ENCODE measurements at places on chromosomes 1 and 21.

- DNase-seq = no peak
- no peaks in the 10 kb centered on the region for H3K4me1 ChIP-seq
- H3K4me3 ChIP-seq = no peak overlapping the region
- no peaks in the 10 kb centered on the region for H3K27me3 ChIP-seq
- H3K27ac ChIP-seq = no peak overlapping the region
Measured at GRCh38 chr1:192958350-192958749, 100.8 kb downstream of the UCHL5 start.

DNA sequence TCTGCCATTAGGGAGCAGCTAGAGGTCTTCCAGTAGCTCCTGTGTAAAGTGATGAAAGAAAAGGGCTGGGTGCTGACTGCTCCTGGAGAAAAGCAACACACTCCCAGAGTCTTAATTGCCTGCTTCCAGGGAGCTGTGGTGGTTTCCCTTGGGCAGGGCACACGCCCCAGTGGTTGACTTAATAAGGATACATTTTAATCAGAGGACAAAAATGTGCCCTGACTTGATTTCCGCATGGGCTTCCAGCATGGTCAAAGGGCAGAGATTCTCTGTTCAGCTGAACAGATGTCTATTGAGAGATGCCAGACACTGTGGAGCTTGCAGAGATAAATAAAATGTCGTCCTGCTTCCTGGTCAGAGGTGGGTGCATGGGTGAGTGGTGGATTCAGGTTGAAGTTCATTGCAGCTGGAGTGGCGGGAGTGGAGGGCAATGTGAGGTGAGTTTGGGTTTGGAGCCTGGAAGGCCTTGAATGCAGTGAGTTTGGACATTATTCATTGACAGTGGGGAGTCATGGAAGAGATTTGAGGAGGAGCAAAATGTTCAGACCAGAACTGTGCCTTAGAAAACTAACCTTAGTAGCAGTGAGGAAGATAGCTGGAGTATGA, 16.0 kb downstream of the QSOX1 start:
- no peaks in the 10 kb centered on the region for H3K27me3 ChIP-seq
- H3K4me1 ChIP-seq = peaks cover 43% of the 10 kb centered on the region
- H3K27ac ChIP-seq = no peak overlapping the region
- peaks cover 87% of the 10 kb centered on the region for H3K36me3 ChIP-seq
- DNase-seq = no peak

- H3K36me3 ChIP-seq = no peaks in the 10 kb centered on the region
- no peaks in the 10 kb centered on the region for H3K27me3 ChIP-seq
- DNase-seq = no peak
Measured at GRCh38 chr1:50917138-50918137, 42.6 kb downstream of the FAF1 start.

DNA sequence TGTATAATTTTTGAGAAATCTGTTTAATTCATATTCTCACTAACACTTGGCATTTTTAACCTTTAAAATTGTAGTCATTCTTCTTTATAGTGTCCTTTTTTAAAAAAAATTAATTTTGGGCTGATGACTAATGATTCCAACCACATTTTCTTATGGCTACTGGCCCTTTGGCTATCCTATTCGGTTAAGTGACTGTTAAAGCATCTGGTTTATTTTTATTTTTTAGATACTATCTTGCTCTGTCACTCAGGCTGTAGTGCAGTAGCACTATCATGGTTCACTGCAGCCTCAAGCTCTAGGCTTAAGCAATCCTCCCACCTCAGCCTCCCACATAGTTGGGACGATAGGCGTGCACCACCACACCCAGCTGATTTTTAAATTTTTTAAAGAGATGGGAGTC, 723.2 kb upstream of the CXADR start:
- no peak overlapping the region for H3K27ac ChIP-seq
- H3K27me3 ChIP-seq = no peaks in the 10 kb centered on the region
- H3K36me3 ChIP-seq = no peaks in the 10 kb centered on the region
- H3K4me1 ChIP-seq = peaks cover 2% of the 10 kb centered on the region
- DNase-seq = no peak

DNA sequence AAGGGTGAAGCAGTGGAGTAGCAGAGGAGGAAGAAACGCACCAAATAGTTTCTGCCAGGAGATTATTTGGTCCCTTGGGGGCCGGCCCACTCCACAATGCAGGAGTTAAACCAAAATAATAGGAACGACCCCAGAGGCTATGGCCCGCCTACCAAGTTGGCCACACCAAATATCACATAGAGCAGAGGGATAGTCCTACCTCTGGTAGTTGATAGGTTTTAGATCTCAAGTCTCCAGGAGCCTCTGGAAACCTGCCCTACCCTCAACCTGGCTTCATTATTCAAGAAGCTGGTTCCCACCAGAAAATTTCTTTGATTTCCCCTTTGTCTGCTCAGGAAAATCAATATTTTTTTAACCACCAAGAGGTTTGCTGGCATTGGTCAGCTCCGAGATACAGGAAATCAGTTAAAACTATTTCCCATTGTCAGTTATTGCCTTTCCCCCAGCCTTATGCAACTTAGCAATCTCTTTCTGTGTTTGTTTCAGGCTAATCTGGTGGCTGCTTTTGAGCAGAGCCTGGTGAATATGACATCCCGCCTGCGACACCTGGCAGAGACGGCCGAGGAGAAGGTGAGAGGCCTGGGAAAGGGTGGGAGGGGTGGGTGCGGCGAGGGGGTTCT, 35.5 kb upstream of the IPO9 start:
- H3K4me3 ChIP-seq = no peak overlapping the region
- no peaks in the 10 kb centered on the region for H3K27me3 ChIP-seq
- H3K36me3 ChIP-seq = peaks cover 56% of the 10 kb centered on the region
- H3K27ac ChIP-seq = no peak overlapping the region
- peaks cover 32% of the 10 kb centered on the region for H3K4me1 ChIP-seq

GRCh38 chr1:204549313-204549712, 33.1 kb downstream of the MDM4 start:
- H3K27me3 ChIP-seq = no peaks in the 10 kb centered on the region
- H3K36me3 ChIP-seq = peaks cover 25% of the 10 kb centered on the region
- no peak overlapping the region for H3K27ac ChIP-seq
- H3K4me1 ChIP-seq = peaks cover 2% of the 10 kb centered on the region

DNA sequence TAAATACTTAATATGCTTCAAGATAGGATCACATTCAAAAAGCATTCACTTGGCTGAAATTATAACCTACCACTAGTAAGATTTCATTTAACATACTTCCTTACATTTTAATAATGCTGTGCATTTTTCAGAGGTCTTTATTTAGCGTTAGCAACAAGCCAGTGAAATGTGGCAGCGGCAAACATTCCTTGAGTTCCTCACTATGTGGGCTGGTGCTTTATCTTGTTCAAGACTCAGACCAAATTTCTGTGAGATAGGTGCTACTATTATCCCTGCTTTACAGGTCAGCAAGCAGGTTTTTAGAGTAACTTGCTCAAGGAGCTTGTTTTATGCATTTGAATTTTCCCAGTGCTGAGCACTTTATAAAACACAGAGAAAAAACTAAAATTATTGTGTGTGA, 132.7 kb downstream of the PLPPR4 start:
- H3K4me3 ChIP-seq = no peak overlapping the region
- peak; percentile 2 for DNase-seq
- no peak overlapping the region for H3K27ac ChIP-seq
- peaks cover 5% of the 10 kb centered on the region for H3K27me3 ChIP-seq
- H3K36me3 ChIP-seq = no peaks in the 10 kb centered on the region

GRCh38 chr1:228408041-228408868, 1.6 kb upstream of the TRIM11 start:
- no peak for DNase-seq
- H3K4me3 ChIP-seq = no peak overlapping the region
- H3K36me3 ChIP-seq = peaks cover 19% of the 10 kb centered on the region
- peaks cover 16% of the 10 kb centered on the region for H3K4me1 ChIP-seq
- no peaks in the 10 kb centered on the region for H3K27me3 ChIP-seq

DNA sequence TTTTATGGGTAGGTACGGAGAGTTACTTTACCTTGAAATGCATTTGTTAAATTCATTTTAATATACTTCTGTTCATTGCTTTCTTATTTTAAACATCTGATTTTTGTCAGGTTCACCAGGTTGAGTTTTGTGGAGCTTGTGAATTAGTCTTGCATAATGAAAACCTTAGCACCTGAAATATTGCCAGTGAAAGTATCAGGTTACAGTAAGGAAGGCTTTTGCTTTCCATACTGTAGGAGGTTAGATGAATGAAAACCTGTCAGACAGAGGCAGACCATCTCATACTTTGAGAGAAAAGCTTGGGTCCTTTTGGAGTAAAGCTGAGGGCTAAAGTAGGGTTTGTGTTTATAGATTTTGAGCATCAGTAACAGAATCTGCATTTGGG, 34.7 kb downstream of the THRAP3 start:
- no peaks in the 10 kb centered on the region for H3K27me3 ChIP-seq
- DNase-seq = peak; percentile 36
- peaks cover 8% of the 10 kb centered on the region for H3K4me1 ChIP-seq
- H3K4me3 ChIP-seq = no peak overlapping the region
- H3K27ac ChIP-seq = no peak overlapping the region
- H3K36me3 ChIP-seq = peaks cover 7% of the 10 kb centered on the region

- H3K27me3 ChIP-seq = no peaks in the 10 kb centered on the region
- H3K36me3 ChIP-seq = peaks cover 78% of the 10 kb centered on the region
- H3K4me3 ChIP-seq = no peak overlapping the region
Measured at GRCh38 chr1:119737040-119737682, 25.4 kb downstream of the PHGDH start.

DNA sequence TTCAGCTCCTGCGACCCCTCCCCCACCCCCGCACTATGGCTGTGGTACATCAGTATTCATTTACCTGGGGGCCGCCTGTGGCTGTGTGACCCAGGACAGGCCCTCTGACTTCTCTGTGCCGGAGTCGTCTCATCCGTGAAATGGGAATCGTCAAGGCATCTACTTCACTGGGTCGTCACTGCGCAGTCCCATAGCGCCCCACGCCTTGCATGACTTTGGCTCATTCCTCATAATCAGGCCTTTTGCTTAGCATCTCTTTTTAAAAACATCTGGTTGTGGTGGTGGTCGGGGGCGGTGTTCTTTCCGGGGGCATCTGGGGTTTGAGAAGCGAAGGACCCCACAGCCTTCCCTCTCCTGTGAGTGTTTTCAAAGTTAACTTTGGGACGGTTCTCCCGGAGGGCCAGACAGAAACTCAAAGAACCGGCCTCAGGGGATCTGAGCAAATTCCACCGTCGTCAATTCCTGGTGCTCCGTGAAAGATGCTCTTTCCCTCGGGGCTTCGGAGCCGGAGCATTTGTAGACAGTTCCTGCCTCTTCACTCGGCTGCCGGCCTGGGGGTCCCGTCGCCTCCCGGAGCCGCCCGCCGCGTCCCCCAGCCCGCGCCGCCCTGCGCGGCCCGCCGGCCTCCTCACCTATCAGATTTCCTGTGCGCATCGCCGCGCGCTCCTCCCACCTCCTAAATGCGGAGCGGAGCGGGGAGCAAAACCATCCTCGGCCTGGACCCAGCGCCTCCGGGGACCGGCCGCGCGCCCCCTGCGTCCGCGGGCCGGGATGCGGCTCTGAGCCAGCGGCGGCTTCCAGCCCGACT, at the start of gene B3GALT5:
B3GALT5 (plus strand) TSS at position 708 of the 808 bp plus-strand sequence. CDS start 47,620 bp downstream, outside the sequence.
- H3K4me3 ChIP-seq = 0 out of 2 replicates have a peak within 1 kb of the TSS, but pooled peaks have one; percentile 32
- no peaks in the 10 kb centered on the region for H3K4me1 ChIP-seq
- no peaks in the 10 kb centered on the region for H3K36me3 ChIP-seq
- H3K27ac ChIP-seq = no peak within 1 kb of the TSS

DNA sequence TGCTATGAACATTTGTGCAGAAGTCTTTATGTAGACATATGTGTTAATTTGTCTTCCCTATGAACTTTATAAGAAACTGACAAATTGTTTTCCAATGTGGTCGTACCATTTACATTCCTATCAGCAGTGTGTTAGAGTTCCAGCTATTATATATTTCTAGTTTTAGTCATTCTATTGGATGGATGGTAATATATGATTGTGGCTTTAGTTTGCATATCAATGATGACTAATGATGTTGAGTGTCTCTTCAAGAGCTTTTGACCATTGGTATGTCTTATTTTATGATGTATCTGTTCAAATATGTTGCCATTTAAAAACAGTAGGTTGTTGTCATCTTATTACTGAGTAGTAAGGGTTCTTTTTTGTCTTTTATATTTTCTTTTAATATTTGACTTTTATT, 16.2 kb upstream of the ZNF326 start:
- peaks cover 12% of the 10 kb centered on the region for H3K4me1 ChIP-seq
- H3K36me3 ChIP-seq = no peaks in the 10 kb centered on the region
- no peaks in the 10 kb centered on the region for H3K27me3 ChIP-seq
- peak; percentile 74 for DNase-seq
- no peak overlapping the region for H3K4me3 ChIP-seq

- peak overlapping the region; percentile 97 for H3K27ac ChIP-seq
- no peaks in the 10 kb centered on the region for H3K27me3 ChIP-seq
- H3K4me3 ChIP-seq = peak overlapping the region; percentile 93
- H3K4me1 ChIP-seq = peaks cover 8% of the 10 kb centered on the region
- H3K36me3 ChIP-seq = no peaks in the 10 kb centered on the region
Measured at GRCh38 chr1:23168079-23168444, 594 bp downstream of the LUZP1 start.

GRCh38 chr1:1058088-1058905, 15.8 kb downstream of the RNF223 start:
- no peak for DNase-seq
- H3K4me3 ChIP-seq = 0 out of 2 replicates have a peak overlapping the region, but pooled peaks have one; percentile 83
- H3K27ac ChIP-seq = no peak overlapping the region
- peaks cover 22% of the 10 kb centered on the region for H3K36me3 ChIP-seq
- peaks cover 4% of the 10 kb centered on the region for H3K27me3 ChIP-seq
- peaks cover 2% of the 10 kb centered on the region for H3K4me1 ChIP-seq

DNA sequence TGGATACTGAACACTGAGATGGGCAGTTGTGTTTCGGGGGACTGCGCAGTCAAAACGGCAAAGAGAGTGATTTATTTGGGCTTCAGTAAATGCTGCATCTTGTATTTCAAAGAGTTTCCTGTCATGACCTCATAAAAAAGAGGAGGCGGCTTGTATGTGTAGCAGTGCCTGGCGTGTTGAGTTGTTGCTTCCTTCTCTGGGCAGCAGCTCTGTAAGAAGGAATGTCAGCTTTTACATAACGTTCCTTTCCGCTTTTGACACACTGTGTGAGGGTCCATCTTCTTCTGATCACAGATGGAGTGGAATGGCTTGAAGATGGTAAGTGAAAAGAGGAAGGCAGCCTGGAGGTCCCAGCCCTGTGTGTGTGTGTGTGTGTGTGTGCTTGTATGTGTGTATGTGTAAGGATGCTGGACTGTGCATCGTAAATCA, 941 bp downstream of the ELAVL4 start:
- no peak overlapping the region for H3K27ac ChIP-seq
- no peaks in the 10 kb centered on the region for H3K27me3 ChIP-seq
- no peaks in the 10 kb centered on the region for H3K36me3 ChIP-seq
- DNase-seq = no peak

GRCh38 chr1:19010995-19011844, 54.7 kb upstream of the IFFO2 start:
- no peak overlapping the region for H3K4me3 ChIP-seq
- peaks cover 26% of the 10 kb centered on the region for H3K4me1 ChIP-seq
- no peaks in the 10 kb centered on the region for H3K36me3 ChIP-seq
- no peaks in the 10 kb centered on the region for H3K27me3 ChIP-seq
- peak overlapping the region; percentile 86 for H3K27ac ChIP-seq
- peak; percentile 97 for DNase-seq

GRCh38 chr1:227733751-227734545, 1.2 kb downstream of the JMJD4 start:
- peak overlapping the region; percentile 94 for H3K4me3 ChIP-seq
- H3K4me1 ChIP-seq = peaks cover 9% of the 10 kb centered on the region
- peaks cover 16% of the 10 kb centered on the region for H3K36me3 ChIP-seq
- no peaks in the 10 kb centered on the region for H3K27me3 ChIP-seq

Measured in IMR-90 (cell line).